ENCODE measurements at places on chromosomes 2 and 18.

DNA sequence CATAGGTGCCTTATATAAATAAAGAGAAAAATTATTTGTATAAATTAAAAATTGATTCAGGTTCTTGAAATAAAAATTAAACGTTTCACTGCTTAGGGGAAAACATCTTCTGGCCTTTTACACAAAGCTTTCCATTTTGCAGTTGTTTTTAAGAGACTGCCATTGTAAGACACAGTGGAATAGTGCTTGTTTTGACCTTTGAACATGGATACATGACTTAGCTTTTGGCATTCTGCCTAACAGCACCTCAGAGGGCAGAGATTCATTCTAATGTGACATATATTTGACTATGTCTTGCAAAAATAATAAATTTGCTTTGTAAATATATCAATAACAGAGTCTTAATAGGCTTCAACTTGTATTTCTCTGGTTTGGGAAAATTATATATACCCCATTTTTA lies 142.1 kb downstream of the SLC4A10 start:
- DNase-seq, result no peak

- no peak for DNase-seq
Measured at GRCh38 chr18:13241083-13241892, 22.7 kb downstream of the LDLRAD4 start.

DNA sequence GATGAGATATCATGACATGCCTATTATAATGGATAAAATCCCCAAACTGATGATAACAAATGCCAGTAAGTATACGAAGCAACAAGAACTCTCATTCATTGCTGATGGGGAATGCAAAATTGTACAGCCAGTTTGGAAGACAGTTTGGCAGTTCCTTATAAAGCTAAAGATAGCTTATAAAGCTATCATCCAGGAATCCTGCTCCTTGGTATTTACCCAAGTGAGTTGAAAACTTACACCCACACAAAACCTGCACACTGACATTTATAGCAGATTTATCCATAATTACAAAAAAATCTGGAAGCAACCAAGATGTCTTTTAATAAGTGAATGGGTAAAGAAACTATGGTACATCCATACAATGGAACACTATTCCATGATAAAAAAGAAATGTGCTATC lies 59.5 kb upstream of the FAM124B start:
- DNase-seq, result no peak

DNA sequence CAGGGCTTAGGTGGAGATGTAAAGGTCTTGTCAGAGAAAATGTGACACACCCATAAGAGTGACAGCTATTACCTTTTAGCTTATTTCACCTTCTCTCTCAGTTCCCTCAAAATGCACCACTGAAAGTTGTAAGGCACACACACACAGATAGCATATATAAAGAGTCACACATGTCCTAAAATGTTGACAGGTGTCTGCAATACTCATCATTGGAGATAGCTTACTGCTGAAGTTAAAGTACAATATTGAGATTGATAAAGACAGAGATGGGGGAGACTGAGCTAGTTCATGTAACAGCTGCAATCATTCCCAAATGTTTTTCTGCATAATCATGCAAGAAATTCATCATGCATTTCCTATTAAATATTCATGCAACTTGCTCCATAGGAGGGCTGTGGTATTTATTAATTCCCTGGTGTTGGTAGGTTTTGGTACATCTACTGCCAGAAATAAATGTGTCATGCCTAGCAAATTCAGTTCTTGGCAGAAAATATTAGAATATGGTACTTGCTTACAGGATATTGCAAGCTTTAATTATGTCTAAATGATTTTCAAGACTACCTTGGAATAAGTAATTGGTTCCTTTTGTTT lies 118.8 kb upstream of the RBMS1 start:
- DNase-seq, result no peak

- no peak for DNase-seq
Measured at GRCh38 chr2:30185178-30185577, 38.4 kb downstream of the YPEL5 start.

DNA sequence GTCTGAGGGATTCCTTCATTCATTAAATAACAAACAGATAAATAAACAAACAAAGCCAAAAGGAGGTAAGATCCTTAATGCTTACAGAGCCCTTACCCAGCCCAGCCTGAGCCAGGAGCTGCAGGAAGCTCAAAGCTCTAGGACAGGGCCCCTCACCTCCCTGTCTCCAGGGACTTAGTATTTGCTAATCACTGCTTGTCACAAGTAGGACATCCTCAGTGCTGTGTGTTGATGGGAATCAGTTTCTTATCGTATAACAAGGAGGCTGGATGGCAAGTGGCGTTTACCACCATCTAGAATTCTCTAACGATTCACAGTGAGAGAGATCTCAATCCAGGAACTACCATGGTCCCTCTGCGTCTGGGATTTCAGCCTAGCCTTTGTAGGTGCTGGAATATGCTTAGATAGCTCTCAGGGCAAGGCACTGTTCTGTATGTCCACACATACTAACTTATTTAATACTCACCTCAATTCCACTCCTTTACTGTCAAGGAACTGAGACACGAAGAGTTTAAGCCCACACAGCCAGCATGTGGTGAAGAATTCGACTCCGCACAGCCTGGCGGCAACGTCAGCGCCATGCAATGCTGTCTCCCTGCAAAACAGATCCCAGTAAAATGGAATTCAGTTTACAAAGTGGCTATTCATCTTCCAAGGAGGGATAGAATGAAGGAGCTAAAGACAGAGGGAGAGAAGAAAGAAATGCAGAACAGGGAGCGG lies 164.8 kb downstream of the MYCN start:
- no peak for DNase-seq

Measured in mesothelial cell of epicardium (in vitro differentiated cells).